ENCODE measurements at places on chromosomes 1 and 21.

GRCh38 chr1:228234921-228235320 lies 27.1 kb downstream of the OBSCN start:
- no peak for DNase-seq

GRCh38 chr1:183566026-183566425 lies 24.2 kb downstream of the NCF2 start:
- no peak for DNase-seq

DNA sequence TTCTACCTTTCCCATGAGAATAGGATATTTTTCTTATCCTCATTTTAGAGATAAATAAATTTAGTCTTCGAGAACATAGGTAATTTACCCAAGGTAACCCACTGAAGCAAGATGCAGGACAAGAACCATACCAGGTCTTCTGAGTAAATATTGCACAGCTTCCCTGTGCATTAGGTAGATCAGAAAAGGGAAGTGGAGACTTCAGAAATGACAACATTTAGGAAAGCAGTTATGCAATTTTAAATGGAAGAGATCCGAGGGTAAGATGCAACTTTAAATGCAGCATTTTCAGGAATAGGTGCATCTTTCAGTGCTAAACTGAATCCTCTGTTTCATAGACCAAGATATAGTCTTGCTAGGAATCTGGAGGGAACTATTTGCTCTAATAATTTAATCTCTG lies 206.4 kb upstream of the SGIP1 start:
- DNase-seq = no peak

DNA sequence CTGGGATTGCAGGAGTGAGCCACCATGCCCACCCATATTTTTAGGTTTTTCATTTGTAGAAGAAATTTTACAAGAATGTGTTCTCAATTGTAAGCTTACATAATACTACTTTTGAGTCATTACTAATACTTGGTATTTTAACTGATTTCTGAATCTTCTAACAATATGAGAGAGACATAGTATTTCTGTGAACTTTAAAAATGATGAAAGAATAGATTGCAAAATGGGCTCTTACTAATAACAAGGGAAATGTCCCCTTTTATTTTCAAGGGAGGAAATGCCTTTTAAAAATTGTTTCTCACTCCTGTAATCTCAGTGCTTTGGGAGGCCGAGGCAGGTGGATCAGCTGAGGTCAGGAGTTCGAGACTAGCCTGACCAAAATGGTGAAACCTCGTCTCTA lies 5.9 kb downstream of the AGO3 start:
- DNase-seq = no peak

DNA sequence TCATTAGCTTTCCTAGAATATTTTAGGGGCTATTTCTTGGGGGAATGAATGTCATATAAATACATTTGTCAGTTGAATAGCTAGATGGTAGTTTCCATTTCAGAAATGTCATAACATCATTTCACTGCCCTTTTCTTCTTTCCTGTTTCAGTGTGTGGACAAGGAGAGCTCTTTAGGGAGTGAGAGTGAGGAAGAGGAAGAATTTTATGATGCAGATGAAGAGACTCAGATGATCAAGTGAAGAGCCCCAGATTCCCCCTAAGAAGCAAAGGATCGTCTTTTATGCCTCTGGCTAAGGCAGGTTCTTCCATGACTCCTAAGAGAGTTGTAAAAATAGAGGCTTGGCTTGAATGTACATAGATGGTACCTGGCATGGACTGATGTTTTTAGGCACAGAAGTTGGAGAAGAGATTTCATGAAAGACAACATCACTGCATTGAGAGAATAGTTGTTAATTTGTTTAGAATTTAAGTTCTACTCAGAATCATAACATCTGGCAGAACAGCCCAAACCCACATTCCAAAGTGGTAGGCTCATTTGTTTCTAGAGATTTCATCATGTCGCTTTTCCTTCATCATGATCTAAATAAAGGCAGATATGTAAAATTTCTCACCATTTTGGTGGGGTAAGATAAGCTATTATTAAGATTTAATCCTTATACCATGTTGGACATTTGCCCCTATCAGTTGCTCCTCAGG lies 44.2 kb upstream of the MAB21L3 start:
- no peak for DNase-seq

- no peak for DNase-seq
These were observed 31.9 kb upstream of the PKP1 start for GRCh38 chr1:201251411-201251810.

DNA sequence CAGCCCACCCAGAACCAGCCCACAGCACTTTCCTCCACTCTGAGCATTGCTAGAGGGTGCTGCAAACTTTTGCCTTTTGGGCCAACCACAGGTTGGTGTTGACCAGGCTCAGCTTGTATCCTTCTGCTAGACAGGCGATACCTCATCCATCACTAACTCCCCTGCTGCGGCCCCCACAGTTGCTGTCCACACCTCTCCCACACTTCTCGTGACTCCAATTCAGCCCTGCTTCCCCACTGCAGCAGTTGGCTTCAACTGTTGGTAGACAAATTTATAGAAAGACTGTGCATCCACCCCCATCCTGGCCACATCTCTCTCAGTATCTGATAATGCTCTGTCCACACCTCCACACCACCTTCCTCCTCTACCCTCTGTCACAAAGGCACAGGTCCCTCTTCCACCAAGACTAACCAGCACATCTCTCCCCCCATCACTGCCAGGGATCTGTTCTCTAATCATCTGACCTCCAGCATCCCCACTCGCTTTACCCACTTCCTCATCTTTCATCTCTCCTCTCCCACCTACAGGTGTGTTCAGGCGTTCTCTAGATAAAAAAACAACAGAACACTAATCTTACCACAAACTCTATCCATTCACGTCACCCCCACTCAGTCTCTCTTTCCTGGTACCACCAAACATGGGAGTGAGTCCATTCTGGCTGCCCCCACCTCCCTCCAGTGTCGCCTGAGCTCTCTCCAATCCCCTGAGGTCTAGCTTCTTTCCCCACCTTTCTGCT lies 15.8 kb upstream of the SLC25A44 start:
- DNase-seq = no peak

DNA sequence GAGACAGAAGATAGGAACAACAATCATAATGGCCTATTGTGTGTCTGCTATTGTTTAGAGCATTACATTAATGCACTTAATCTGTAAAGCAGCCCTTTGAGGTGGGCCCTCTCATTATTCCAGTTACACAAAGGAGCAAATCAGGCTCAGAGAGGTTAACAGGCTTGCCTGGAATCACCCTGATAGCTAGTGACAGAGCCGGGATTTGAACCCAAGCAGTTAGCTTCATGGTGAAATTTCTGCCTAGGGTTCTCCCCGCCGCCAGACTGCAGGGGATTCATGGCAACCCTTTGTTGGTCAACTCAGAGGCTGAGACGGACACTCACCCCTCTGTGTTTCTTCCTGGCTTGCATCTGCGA lies 7.1 kb downstream of the HEYL start:
- no peak for DNase-seq

- DNase-seq = no peak
These were observed at the start of gene NKAIN1 for GRCh38 chr1:31239653-31240241. NKAIN1 (minus strand) TSS chr1:31239887; CDS start chr1:31239547, 340 bp downstream.

- peak; percentile 12 for DNase-seq
These were observed 39.1 kb upstream of the SLC19A1 start for GRCh38 chr21:45581322-45581712.

- no peak for DNase-seq
These were observed 257.2 kb downstream of the MRPL39 start for GRCh38 chr21:25350056-25350455.

DNA sequence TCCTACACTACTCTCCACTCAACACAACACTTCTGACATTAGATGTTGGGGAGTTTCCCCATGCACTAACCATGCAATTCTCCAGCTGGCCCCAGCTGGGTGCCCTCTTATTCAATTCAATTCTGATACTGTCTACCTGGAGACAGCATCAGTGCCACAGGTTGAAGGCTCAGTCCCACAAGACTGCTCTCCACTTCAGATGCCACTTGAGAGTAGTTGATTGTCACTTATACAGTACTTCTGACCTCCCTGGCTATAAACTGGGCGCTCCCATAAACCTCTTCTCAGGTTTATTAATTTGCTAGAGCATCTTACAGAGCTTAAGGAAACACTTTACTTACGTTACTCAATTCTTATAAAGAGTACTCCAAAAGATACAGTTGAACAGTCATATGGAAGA lies 442.3 kb downstream of the LRRIQ3 start:
- no peak for DNase-seq

- no peak for DNase-seq
These were observed 3.6 kb upstream of the H6PD start for GRCh38 chr1:9230869-9231533.

DNA sequence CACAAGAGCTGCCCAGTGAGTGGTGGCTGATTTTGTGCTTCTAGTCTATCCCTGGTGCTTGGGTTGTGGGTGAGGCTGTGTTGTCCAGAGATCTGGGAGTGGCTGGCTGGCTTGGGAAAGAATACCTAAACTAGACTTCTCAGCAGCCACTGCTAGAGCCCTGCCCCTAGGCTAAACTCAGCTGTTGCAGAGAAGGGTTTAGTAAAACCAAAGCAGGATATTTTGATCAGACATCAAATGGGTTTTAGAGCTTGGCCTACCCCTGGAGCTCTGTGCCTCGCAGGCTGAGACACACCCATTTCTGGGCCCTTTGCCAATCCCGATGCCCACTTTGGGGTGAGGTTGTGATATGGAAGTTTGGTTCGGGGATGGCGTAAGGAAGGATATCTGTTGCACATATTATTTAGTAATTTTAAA lies 88.5 kb downstream of the UCK2 start:
- DNase-seq = no peak

- no peak for DNase-seq
These were observed 70.6 kb upstream of the NFIA start for GRCh38 chr1:61011561-61012263.

GRCh38 chr1:215198021-215198420 lies 115.5 kb downstream of the KCNK2 start:
- no peak for DNase-seq

DNA sequence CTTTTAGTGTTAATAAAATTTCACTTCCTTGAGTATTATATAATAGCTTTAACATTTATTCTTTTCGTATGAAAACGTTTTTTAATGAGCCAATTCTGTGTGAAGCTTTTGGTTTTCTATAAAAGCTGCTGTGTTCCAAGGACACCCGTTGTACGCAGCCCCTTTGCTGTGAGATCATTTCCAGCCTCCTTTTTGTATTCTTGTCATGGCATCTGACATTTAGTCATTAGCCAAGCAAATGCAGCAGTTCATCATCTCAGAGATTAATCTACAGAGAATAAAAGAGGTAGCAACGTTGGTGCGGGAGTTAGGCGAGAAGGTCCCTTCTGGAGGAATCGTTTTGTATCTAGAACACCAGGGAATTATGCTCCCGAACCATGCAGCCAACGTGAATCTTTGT lies 1.3 kb upstream of the UMODL1 start:
- no peak for DNase-seq

DNA sequence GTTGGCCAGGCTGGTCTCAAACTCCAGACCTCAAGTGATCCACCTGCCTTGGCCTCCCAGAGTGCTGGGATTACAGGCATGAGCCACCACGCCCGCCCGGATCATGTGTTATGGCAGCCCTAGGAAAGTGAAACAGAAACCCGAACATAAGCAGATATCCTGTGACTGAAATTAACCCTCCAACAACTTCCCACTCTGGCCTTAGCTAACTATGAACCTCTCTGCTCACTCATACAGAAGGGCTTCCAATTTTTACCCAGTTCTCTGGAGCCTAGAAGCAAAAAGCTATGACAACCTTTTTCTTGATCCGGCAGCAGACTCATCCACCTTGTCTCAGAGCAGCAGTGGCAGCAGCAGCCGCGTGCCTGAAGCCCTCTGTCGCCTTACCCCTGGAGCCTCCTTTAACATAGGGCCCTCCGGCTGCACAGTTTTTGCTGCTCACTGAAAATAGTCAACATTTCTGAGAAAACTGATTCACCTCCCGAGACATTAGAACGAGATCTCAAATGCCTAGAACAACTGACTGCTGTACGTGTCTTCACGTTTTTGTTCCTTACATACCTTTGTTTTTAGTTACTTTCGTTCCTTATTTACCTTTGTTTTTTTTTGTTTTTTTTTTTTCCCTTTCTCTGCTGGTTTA lies 9.3 kb downstream of the CBR1 start:
- peak; percentile 56 for DNase-seq

DNA sequence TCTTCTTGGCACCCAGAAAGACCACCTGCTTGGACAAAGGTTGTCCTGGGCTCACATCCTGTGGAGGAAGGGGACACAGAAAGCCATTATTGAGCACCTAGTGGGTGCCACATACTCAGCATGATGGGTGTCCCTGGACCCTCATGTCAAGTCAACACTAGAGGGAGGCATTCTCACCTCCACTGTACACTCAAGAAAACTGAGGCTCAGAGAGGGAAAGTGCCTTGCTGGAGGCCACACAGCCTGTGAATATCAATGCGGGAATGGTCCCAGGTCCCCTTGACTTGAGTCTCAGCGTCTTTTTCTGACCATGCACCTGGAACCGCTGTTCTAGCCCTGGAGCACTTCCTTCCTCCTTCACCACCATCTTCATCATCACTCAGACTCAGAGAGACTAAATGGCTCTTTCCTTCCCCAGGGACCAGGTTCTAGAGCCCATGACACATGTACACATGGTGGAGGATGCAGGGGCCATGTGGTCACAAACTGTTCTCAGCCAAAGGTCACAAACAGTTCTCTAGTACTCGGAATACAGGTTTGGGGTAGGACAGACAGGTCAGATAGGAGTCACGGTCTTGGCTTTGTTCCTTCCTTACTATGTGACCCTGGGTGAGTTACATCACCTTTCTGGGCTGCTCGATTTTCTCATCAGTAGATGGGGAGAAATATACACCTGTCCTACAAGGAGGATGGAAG lies 89.2 kb upstream of the WNT4 start:
- DNase-seq = no peak

GRCh38 chr21:30963502-30963901 lies 74.8 kb downstream of the KRTAP19-8 start:
- no peak for DNase-seq

DNA sequence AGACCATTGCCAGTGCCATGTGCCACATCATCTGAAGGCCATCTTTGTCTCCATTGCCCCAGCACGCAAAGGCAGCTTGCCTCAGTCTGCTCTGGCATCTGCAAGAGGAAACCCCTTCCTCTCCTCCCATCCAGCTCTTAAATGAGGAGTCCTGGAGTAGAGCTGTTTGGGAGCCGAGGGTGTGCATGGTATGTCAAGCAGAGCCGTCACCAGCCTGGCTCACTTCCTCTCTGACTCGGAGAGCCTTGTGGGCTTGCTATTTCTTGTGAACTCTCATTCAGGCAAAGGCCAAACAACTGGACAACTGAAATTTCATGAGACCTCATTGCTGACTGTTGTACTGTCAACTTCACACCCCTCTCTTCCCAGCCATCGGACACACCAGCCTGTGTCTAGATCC lies 143.9 kb downstream of the SIPA1L2 start:
- DNase-seq = no peak

- DNase-seq = no peak
These were observed 2.0 kb downstream of the PIK3CD start for GRCh38 chr1:9653491-9654050.

GRCh38 chr1:10779841-10780240 lies 16.6 kb downstream of the CASZ1 start:
- DNase-seq = peak; percentile 70

DNA sequence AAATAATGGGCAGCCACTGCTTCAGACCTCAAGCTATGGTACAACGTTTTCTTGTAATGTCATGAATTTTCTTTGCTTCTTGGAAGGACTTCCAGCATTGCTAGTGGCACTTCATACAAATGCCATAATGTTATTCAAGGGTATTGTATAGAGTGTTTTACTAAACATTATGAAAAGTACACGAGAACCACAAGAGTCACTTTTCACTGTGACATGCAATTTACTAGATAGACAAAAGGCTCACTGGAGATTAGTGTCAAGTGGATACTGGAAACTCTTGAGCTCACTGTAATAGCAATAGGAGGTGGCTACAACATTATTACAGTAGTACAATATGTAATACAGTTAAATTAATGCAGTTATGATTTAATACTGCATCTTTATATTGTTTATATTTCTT lies 5.3 kb upstream of the OLFM3 start:
- DNase-seq = no peak

Data from colonic mucosa (tissue), 4 donors.